ENCODE measurements at places on chromosomes 12 and 14.

DNA sequence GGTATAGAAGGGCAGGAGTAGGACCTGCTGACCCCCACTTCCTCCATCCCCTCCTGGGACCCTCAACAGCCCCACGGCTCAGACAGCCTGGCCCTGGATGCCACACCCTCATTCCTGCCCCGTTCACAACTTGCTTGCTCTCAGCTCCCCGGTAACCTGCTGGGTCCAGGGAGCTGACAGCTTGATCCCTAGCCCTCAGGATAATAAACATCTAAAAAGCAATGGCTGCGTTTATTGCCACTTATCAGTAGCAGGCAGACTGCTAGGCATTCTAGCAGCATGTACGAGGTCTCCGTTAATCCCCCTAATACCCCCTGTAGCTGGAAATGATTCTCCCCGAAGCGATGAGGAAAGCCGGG, 24.3 kb upstream of the RPLP0 start:
- DNase-seq, result no peak

DNA sequence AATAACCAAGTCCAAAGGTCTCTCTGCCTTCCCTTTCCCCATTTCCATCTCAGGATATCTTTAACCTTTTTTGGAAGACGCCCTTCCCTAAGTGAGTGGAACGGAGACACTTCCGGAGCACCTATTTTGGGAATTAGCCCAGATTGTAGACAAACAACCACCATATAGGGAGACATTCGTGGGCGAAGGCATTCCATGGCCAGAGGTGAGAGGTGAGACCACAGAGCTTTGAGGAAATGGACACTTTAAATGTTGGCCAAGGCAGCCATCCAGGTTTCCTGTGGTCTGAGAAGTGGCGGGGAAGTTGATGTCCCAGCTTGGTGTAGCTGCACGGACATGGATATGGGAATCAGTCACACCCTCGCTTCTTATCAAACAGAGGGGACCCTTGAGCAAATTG, 69.4 kb upstream of the BDKRB2 start:
- no peak for DNase-seq

DNA sequence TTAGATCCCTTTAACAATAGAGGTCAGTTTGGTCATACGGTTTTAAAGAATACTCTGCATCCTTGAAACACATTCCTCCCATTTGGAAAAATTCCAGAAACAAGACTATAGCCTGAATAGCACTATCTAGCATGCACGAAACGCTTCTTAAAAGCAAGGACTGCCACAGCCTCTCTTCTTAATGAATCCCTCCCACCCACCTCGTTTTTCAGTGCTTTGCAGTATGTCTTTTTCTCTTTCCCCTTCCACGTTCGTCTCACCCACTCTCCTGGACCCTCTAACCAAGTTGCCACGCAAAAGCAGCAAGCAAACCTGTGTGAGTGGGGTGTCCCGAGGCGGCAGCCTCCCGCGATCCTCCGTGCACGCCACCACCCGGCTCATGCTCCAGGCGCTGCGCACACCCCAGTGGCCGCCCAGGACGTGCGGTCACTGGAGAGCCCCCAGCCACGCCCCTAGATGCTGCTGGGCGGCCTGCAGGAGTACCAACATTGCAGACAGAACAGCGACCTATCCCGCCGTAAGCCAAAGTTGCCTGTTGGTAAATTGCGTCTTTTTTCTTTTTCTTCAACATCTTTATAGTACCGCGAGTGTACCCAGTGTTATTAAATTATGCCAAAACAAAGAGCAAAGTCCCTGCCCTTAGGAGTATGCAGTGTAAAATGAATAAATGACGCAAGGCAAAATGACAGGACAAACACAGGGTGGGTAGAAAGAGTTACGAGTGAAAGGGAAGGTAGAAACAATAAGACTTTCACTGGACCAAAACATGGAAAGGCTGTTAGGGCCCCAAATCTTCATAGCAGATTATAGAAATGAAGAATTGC, at the start of gene SLC38A4:
Gene SLC38A4, minus strand, starts transcription at position 407 of the 824 bp plus-strand sequence. CDS start 32,926 bp downstream, outside the sequence.
- DNase-seq, result no peak

GRCh38 chr12:117188961-117189724, 1.1 kb downstream of the FBXO21 start:
- no peak for DNase-seq

- DNase-seq, result no peak
Observed at GRCh38 chr12:99137124-99137855, 492.2 kb downstream of the APAF1 start.

GRCh38 chr14:81655423-81656314, 122.0 kb upstream of the SEL1L start:
- DNase-seq, result no peak

- DNase-seq, result no peak
Observed at GRCh38 chr12:95429172-95429510, 44.8 kb upstream of the METAP2 start.

GRCh38 chr12:85662207-85662602, 174.0 kb downstream of the RASSF9 start:
- DNase-seq, result no peak
